Fibroblast of skin of left quadriceps (primary cell): ENCODE measurements at places on chromosomes 12 and 14.
A peak's percentile ranks its signal among the peaks of the same experiment; 100 is the strongest.

DNA sequence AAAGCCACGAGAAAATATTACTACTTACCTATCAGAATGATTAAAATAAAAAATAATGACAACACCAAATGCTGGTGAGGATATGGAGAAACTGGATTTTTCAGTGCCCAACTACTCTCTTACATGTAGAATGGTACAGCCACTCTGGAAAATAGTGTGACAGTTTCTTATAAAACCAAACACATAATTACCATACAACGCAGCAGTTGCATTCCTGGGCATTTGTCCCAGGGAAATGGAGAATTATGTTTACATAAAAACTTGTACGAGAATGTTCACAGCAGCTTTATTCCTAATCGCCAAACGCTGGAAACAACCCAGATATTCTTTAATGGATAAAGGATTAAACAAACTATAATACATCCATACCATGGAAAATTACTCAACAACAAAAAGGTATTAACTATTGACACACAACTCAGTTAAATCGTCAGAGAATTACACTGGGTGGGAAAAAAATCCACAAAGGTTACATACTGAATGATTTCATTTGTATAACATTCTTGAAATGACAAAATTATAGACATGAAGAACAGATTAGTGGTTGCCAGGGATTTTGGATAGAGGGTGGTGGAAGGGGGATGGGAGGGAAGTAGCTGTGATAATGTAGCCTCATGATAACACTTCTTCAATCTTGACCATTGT lies 35.4 kb downstream of the TAOK3 start:
- no peak for DNase-seq

- DNase-seq = no peak
These were observed 90.1 kb upstream of the DACT1 start for GRCh38 chr14:58547649-58548048.

GRCh38 chr14:95496690-95497259 lies 19.7 kb downstream of the SYNE3 start:
- no peak for DNase-seq

- DNase-seq = no peak
These were observed 308.9 kb downstream of the KCNH5 start for GRCh38 chr14:62736048-62737043.

DNA sequence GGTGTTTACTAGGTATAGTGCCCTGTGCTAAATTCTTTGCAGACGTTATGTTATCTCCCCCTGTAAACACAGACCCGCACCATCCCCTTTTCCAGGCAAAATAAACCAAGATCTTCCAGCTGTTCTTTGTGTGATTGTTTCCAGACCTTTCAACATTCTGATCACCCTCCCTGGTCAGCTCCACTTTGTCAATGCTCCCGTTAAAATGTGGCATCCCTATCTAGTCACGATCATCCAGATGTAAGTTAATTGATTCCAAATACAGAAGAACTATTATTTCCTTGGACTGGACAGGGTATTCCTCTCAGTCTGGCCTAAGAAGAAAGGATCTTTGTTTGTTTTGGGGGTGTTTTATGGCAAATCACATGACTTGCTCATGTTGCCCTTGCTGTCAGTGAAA lies 127.6 kb upstream of the ARID2 start:
- DNase-seq = no peak

GRCh38 chr12:19205120-19205519 lies 75.6 kb downstream of the PLEKHA5 start:
- DNase-seq = no peak

- no peak for DNase-seq
These were observed 991 bp upstream of the RCOR1 start for GRCh38 chr14:102591372-102591943.

- DNase-seq = no peak
These were observed 526 bp downstream of the MLXIP start for GRCh38 chr12:122079033-122079531.

- no peak for DNase-seq
These were observed 8.6 kb downstream of the FGD6 start for GRCh38 chr12:95208678-95209077.

GRCh38 chr12:107631715-107632114 lies 53.9 kb upstream of the PWP1 start:
- no peak for DNase-seq

GRCh38 chr14:22600027-22600426 lies 1.9 kb downstream of the ABHD4 start:
- no peak for DNase-seq

DNA sequence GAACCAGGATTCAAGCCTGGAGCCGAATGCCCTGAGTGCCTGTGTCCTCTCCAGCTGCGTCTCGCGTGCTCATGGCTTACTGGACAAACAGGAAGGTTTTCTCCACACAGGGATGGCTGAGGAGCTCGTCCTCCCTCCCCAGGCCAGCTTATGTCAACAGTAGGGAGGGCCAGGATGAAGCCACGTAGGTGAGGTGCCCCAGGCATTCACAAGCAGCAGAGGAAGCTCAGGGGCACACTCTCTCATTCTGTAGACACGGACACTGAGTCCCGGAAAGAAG lies 49.3 kb downstream of the TRPV4 start:
- DNase-seq = no peak

GRCh38 chr12:113439606-113440030 lies 17.4 kb downstream of the SDSL start:
- no peak for DNase-seq

- no peak for DNase-seq
These were observed 55.7 kb downstream of the TRPV4 start for GRCh38 chr12:109777544-109777943.

DNA sequence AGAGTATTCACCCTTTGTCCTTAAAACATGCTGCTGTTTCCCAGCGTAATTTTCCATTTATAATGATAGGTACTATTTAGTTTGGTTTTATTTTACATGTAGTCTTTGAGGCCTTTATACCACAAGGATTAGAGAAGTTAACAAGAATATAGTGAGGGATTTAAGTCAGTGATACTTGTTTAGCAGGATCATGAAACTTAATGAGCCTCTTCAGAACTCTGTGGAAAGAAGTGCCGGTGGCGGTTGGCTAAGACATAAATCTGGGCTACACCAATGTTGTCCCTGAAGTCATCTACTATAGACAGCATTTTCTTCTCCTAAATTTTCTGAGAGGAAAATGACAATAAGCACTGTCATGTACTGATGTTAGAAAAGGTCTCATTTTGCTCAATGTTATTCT lies 1226.0 kb upstream of the SEL1L start:
- DNase-seq = no peak

GRCh38 chr12:31961137-31961536 lies 1.9 kb downstream of the RESF1 start:
- DNase-seq = no peak

GRCh38 chr12:121300083-121300819 lies 3.7 kb upstream of the CAMKK2 start:
- no peak for DNase-seq

DNA sequence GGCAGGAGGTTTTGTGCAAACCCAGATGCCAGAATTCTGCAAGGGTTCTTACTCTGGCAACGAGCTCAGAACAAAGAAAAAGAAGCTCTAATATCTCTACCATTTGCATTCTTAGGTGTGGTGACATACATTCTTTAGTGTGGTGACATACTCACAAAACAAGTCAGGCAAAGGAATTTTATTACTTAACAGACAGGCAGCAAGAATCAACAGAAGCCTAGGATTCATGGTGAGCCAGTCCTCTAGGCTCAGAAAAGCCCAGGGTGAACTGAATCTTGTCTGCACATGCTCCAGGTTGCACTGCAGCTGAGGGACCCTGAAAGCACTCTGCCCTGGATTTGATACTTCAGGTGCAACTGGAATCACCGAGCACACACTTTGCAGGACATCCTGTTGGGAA lies 122.4 kb upstream of the PTPRQ start:
- DNase-seq = peak; percentile 4

DNA sequence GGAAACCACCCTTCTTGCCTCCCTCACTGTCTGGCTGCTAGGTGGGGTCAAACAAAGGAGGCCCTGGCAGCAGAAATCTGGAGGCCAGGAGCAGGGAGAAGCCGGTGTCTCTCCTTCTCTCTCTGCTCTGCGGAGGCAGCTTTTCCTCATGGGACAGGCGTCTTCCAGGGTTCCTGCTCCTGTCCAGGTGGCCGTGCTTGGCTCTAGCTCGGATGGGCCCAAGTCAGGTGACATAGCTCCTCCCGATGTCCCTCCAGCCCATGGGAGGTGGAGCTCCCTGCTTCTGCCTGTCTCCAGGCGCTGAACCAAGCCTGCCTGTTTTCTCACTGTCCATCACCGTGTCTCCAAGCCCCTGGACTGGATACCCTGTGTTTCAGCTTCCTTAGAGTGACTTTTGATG lies 30.5 kb upstream of the FZD10 start:
- DNase-seq = no peak

- no peak for DNase-seq
These were observed 26.6 kb downstream of the DCN start for GRCh38 chr12:91155990-91156389.

- DNase-seq = peak; percentile 19
These were observed 67.0 kb downstream of the PRKCH start for GRCh38 chr14:61388173-61388975.

GRCh38 chr14:98916476-98916875 lies 355.5 kb downstream of the BCL11B start:
- no peak for DNase-seq

GRCh38 chr12:86721713-86722397 lies 465.7 kb upstream of the MGAT4C start:
- no peak for DNase-seq

- DNase-seq = no peak
These were observed 16.8 kb downstream of the GALNT6 start for GRCh38 chr12:51374361-51374760.

DNA sequence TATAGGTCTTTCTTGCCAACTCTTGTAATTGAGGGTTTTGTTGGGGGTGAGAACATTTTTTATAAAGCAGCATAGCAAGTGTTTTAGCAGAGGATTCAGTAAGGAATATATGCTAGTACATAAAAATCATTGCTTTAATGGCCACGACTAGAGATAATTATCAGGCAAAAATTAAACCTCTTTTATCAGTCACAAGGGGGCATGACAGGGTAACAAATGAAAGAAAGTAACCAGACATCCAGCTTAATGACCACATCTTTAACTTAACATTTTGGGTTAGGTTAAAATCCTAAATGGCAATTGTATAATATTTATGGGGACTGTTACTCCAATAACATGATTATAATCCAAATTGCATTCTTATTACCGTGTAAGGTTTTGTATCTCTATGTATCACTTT lies 119.6 kb downstream of the LRRIQ1 start:
- DNase-seq = peak; percentile 4

DNA sequence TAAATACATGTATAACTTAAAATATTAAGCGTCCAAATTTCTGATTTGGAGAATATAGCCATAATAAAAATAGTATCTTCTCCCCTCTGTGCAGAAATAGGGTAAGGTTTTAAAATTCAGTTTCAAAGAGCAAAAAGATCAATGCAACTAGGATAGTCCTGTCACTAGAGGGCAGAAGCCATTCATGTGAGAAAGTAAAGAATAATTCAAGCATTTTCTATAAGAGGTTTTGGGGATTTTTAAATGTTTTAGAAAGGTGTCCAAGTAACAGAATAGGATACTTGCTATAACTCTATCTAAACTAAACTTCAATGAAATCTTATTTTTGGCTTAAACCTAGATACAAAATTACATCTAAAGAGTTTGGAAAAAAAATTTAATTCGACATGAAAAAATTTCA lies 50.3 kb downstream of the ADAMTS20 start:
- DNase-seq = peak; percentile 9

GRCh38 chr12:3142386-3142785 lies 65.2 kb downstream of the TSPAN9 start:
- DNase-seq = no peak

DNA sequence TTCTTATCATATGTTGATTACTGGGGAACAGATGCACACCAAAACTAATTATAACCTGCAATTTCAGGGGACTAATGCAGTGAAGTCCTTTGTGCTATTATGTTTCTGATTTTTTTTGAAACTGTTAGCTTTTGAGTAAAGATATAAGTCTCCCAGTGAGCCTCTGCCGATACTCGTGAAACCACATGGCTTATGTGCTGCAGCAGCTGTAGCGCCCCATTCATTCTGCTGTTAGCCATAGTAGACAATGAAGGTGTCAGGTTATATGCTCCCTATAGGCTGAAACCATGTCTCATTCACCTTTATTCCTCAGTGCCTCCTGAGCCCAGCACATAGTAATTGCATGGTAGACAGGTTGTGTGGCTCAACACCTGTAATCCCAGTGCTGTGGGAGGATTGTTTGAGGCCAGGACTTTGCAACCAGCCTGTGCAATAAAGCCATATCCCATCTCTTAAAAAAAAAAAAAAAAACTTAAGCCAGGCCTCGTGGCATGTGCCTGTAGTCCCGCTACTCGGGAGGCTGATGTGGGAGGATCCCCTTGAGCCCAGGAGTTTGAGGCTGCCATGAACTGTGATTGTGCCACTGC lies 25.0 kb downstream of the GOLGA5 start:
- DNase-seq = no peak

GRCh38 chr12:52139579-52140062 lies 52.2 kb downstream of the KRT80 start:
- DNase-seq = no peak

DNA sequence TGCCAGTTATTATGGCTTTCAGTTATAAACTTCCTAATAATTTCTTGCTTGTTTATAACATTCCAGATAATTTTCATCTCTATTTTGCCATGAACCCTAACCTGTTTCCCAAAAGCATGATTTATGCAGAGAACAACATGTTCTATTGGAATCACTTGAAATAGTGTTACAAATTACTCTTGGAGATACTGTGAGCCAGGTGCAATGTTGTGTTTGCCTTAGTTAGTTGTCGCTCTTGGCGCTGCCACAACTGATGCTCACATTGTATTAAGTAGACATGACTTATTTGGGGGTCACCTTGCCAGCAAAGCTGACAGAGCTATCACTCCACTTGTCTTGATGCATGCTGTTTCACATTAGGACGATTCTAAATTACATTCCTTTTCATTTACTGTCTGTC lies 49.4 kb downstream of the TSPAN8 start:
- no peak for DNase-seq

GRCh38 chr14:63938198-63939005 lies 85.6 kb downstream of the SYNE2 start:
- DNase-seq = no peak

- peak; percentile 54 for DNase-seq
These were observed 1.3 kb upstream of the TEDC1 start for GRCh38 chr14:105489542-105490266.

DNA sequence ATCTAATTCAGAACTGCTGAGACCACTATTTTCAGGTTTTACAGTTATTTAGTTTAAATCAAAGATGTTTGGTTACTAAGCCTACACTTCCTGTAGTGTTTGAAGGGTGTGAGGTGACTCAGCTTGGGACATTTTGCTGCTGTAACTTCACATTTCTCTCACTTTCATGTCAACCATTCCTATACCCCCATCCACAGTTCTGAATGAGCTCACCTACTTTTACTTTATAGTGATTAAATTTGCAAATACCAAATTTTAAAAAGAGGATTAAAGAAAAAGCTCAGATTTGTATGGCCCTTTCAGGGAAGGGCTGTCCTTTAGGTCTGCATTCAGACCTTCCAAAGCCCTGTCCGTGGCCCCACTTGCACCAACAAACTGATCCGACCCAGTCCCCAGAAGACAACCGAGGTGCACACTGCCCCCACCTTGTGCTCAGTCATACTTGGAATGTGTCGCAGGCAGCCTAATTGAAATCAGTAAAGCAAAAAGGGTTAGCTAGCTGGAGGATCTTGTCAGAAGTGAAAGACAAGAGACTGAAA lies 174.4 kb downstream of the MON2 start:
- DNase-seq = no peak

- DNase-seq = no peak
These were observed 41.6 kb downstream of the RNF34 start for GRCh38 chr12:121441555-121441954.

- DNase-seq = peak; percentile 73
These were observed 213.7 kb upstream of the NPAS3 start for GRCh38 chr14:32724867-32725471.
